ENCODE measurements at places on chromosomes 13 and 19.

DNA sequence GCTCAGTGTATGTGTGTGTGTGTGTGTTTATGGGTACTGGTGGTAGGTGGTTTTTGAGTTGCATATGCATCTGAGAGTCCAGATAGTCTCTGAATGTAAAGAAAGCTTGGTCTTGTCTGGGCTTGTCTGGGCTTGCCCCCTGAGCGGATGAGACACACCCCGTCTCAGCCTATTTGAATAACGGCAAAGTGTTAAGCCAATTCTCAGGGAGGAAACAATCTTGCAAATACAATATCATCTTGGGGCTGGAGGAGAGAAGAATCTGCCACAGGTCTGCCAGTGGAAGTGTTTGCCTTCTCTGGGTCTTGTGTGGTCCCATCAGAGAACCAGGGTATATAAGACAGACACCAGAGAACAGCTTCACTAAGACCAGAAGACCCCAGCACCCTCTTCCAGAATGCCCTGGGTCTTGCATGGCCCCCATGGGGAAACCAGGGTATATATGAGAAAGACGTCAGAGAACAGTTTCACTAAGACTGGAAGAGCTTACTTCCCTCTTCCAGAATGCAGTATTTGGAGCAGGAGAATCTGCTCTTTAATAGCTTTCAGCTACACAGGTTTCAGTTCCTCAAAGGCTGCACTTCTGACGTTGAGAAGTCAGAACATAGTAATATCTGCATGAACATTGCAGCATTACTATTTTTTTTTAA is 13.3 kb downstream of the CD70 start:
- DNase-seq: no peak

GRCh38 chr13:71603255-71603654 is 263.7 kb downstream of the DACH1 start:
- no peak for DNase-seq

- no peak for DNase-seq
Measured at GRCh38 chr19:7618348-7618747, 11.0 kb downstream of the XAB2 start.

GRCh38 chr13:33076001-33076992 is 60.1 kb downstream of the KL start:
- DNase-seq: no peak

GRCh38 chr13:99086267-99087097 is 108.6 kb upstream of the DOCK9 start:
- DNase-seq: peak; percentile 70

DNA sequence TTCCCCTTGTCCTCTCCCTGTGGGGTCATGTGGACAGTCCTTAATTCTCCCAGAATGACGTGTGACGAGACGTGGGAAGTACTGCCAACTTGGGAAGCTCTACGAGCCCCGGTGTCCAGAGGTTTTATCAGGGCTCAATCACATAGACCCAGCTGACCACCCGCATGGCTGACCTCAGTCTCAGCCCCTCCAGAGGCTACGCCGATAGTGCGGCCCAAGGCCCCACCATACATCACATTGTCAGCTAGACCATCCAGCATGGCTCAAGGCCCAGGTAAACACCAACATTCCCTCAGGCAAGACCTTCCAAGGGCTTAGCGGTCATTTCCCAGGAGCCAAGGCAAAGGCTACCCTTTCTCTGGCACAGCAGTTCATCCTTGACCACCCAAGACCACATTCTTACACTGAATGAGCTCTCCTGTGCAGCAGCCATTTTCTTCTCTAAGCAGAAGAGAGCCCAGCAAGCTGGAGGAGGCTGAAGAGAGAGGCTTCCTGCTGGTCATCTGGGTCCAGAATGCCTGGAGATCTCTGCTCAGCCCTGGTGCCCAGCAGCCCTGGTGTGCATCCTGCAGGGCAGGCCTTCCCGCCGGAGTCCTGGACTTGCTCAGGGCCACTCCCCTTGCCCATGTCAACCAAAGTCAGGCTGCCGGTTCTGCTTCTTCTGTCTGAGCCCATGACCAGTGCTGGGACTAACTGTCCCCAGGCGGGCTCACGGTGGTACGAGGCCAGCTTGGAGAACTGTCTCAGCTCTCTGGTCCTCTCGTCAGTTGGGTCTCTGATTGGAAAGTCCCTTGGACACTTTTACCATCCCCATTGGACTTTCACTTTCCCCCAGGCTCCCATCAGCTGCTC is 7.9 kb upstream of the F10 start:
- no peak for DNase-seq

DNA sequence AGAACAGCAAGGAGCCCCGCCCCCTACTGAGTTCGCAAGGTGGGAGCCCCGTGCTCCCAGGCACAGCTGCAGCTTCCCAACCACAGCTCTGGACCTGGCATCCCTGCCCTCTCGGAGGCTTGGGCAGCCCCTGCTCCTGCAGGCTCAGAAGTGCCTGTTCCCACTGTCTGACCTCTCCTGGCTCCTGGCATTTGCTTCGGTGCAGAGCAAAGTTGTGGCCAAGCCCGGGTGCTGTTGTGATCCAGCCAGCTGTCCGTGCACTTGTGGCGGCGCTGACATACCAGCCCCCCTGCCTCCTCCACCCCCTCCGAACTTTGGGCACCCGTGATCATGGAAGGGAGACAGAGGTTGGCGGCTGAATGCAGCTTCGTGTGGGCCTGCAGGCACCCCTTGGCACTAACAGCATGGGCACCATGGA is 1386.8 kb downstream of the PCDH9 start:
- no peak for DNase-seq

GRCh38 chr19:29745253-29745652 is 30.2 kb upstream of the C19orf12 start:
- no peak for DNase-seq

DNA sequence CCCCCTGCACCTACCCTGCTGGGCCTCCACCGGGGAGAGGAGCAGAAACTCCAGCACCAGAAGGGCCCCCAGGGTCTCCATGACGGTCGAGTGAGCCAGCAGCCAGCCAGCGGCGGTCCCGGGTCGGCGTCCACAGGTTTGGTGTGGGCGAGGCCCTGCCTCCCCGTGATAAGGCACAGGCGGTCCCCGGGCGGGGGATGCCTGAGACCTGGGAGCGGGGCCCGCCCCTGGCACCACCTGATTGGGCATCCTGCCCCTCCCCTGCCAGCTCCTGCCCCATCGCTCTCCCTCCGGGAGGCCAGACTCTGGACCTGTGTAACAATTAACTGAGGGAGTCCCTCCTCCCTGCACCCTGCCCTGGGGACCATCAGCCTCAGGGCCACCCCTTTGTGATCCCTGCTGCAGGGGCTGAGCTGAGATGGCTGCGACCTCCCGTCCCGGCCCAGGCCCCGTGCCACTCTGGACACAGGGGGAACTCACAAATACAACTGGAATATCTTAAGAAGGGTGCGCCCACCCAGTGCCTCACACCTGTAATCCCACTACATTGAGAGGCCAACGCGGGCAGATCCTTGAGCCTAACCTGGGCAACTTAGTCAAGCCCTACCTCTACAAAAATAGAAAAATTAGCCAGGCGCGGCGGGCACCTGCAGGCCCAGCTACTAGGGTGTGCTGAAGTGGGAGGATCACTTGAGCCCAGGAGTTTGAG is at the start of gene SMIM24:
Gene SMIM24, minus strand, starts transcription at position 143 of the 709 bp plus-strand sequence. Its CDS starts 62 bp downstream, at position 81.
- no peak for DNase-seq

- no peak for DNase-seq
Measured at GRCh38 chr19:42069619-42070351, at the start of gene GRIK5. TSS of gene GRIK5 (minus strand) at chr19:42070206. CDS start at chr19:42065770, 4,436 bp downstream.

DNA sequence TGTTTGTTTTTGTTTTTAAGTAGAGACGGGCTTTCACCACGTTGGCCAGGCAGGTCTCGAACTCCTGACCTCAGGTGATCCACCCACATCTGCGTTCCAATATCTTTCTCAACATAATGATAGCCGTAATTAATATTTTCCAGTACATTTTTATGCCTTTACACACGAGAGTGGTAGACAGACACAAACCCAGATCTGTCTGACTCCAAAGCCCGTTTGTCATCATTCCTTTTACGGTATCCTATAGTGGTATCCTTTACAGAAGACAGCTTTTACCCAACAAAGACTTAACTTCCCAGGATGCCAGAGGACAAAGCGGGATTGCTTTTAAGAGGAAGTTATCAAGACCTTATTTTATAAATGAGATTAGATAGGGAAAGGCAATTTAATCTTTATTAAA is 59.8 kb downstream of the IPO5 start:
- no peak for DNase-seq

DNA sequence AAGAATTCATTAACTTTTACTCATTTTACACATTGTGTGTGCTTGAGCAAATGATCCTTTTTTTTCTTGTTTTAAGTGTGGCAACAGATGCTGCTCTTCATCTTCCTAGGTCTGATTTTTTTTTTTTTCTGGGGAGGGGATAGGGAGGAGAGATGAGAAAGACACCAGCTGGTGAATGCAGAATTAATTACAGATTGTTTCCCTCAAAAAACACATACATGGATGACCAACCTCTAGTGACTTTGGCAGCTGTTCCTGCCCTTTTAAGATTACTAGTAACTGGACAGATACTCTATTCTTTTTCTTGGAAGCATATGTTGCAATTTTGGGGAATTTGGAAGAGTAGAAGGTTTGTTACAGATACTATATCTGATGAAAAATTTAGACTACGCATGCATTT is 103.6 kb upstream of the MYO16 start:
- no peak for DNase-seq

DNA sequence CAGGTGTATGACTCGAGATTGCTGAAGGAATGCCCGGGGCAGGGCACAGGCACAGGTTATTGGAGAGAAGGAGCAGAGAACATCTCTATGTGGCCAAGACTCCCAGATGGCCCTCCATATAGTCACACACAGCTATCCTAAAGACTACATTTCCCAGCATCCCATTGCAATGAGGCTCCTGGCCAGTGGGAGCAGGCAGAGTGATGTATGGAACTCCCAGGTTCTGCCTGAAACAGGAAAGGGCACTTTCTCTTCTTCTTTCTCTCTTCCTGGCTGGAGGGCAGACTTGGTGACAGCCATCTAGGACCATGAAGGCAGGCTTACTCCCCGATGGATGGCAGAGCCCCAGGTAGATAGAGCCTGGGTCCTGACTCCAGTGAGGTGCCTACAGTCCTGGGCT is 13.5 kb downstream of the PPP1R13L start:
- DNase-seq: no peak

- no peak for DNase-seq
Measured at GRCh38 chr19:32173836-32174235, 171.6 kb upstream of the ZNF507 start.

DNA sequence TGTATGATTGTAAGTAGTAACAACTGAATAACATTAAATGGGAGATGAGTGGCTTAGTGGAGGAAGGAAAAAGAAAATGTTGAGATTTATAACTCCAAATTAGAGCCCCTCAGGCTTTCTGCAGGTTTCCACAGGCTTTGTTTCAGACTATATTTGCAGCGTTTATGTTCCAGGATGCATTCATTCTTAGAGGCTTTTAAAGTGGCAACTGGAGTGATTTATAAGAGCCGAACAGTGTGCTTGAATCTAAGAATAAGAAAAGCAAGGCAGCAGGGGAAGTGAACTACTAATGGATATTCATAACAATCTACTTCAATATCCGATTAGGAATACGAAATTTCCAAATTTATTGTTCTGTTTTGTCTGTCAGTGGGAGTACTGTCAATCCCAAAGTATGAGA is 91.0 kb downstream of the UFM1 start:
- no peak for DNase-seq

DNA sequence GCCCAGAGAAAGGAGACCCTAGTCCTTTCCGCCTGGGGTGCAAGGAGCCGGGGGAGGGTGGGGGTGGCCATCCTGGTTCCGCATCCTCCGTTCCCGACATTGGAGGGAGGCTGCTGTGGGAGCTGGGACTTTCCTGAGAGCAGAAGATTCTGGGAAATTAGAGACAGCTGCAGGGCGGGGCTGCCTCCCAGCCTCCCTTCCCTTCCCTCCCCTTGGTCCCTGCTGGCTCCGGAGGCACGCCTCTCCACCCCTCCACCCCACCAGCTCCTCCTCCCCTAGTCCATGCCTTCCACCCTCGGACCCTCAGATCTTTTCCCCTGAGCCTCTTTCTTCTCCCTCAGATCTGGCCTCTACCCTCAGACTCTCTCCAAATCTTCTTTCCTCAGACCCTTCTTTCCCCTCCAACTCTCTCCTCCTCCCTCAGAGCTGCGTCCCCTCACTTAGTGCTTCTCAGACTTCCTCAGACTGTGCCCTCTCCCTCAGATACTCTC is 3.1 kb upstream of the BCL3 start:
- no peak for DNase-seq

GRCh38 chr19:32677657-32678056 is 2.0 kb downstream of the RGS9BP start:
- no peak for DNase-seq

DNA sequence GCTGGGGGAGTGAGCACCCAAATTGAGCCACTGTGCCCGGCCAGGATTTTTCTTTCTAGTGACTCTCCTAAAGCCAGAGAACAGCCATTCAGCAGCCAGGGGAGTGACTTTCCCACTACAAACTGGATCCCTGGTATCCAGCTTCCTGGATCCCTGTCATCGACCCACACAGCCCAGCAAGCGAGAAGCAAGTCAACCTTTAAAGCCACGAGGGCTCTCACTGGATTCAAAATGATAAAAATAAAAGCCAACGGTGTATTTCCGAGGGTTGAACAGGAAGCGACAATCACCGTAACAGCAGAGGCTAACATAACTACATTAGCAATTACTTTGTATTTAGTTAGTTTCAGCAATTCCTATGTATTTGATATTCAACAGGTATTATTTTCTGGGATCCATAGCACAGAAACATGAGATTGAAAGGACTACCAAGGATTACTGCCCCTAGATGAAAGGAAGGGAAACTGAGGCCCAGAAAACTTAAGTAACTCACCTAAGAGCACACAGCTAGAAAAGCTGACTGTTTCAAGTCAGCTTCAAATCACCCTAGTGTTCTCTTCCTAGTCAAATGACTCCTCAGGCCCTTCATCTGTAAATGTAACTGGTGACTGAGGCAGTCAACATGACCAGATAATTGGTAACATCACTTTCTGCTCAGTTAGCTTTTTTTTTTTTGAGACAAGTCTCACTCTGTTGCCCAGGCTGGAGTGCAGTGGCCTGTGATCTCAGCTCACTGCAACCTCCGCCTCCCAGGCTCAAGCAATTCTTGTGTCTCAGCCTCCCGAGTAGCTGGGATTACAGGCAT is 2.7 kb downstream of the RFX1 start:
- no peak for DNase-seq

DNA sequence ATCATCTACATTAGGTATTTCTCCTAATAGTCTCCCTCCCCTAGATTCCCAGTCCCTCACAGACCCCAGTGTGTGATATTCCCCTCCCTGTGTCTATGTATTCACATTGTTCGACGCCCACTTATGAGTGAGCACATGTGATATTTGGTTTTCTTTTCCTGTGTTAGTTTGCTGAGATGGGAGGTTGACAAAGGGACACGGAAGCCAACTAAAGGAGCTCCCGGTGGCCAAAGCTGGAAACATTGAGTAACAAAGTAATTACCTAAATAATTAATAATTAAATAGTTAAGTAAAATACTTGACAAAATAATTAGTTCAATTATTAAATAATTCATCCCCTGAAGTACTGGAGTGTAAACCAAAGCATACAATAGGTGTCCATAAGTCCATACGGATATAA is 1.7 kb upstream of the PRR20A start:
- DNase-seq: no peak

All from stimulated activated naive CD8-positive, alpha-beta T cell treated with anti-CD3 and anti-CD28 coated beads, Interleukin-15, Interleukin-2, amounts not matched to agents 100 U/mL and 50 U/mL, for 24 hours (primary cell).